ENCODE measurements at places on chromosomes 6 and 20.

- peak; percentile 13 for DNase-seq
Observed at GRCh38 chr6:18165751-18166150, 10.5 kb downstream of the KDM1B start.

DNA sequence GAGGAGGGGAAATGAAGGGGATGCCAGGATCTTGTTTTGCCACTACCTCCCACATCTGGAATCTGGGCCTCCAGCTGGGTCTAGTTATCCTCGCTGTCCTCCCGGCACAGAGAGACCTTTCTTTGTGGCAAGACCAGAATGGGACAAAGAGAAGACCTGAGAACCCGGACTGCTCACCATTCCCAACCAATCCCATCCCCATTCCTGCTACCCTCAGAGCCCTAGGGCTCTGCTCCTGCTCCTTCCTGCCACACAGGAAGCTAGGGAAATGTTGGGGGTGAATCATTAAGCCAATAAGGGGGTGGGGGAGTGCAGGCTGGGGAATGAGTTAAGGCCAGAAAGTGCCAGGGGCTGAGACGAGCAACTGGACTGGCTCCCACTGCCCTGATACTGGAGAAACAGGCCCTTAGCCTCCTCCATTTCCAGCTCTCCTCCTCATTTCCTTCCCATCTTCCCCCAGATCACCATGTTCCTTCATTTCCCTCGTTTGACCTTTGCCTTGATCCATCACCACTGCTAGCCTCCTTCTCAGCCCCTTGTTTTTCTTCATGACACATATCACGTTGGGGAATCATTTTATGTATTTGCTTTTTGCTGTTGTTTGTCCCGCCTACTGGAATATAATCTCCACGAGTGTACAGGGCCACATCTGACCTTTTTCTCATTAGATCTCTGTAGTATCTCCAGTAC is 4.6 kb upstream of the IER3 start:
- DNase-seq = peak; percentile 92

- no peak for DNase-seq
Observed at GRCh38 chr6:160428069-160428430, 79.9 kb downstream of the SLC22A3 start.

GRCh38 chr6:73182021-73182607 is 43.2 kb downstream of the KHDC1L start:
- DNase-seq = no peak

- no peak for DNase-seq
Observed at GRCh38 chr6:119339941-119340456, 9.6 kb downstream of the MAN1A1 start.

DNA sequence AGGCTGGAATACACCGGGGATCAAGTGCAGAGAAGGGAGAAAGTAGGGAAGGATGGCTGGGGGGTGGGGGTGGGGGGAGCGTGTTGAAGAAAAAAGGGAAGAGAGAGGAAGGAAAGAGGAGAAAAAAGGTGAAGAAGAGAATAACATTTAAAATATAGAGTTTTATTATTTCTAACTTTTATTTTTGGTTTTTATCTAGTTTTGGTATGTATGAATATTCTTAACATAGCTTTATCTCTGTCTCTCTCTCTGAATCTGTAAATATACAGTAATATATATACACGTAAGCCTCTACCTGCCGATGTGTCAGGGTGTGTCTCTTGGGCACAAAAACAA is 30.0 kb downstream of the HLA-F start:
- DNase-seq = no peak

DNA sequence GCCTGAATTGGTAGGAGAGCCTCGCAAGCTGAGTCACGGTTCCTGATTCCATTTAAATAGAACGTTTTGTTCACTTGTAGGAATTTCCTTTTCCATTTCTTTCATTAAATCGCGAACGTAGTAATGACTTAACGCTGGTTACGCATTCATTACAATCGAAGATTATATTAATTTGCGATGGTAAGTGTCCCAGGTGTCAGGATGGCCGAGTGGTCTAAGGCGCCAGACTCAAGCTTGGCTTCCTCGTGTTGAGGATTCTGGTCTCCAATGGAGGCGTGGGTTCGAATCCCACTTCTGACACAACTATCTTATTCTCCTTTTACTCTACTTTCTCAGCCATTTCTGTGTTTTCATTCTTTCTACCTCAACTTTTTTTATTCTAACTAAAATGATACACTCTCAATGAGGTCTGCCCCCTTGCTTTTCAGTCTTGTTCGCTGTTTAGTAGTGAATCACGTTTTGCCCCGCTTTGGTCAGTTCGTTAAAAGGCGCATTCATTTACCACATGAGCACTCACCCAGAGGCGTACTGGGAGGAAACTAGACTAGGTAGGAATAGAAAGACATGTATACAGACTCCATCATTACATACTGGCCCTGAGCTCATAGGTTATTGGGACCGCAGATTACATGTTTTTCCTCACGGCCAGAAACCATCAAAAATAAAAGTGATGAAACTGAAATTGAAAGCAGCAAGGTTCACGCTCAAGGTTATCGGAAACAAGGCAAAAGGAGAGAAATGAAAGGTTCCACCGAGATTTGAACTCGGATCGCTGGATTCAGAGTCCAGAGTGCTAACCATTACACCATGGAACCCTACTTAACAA is 17.3 kb upstream of the TRIM27 start:
- DNase-seq = peak; percentile 86

- no peak for DNase-seq
Observed at GRCh38 chr6:7258231-7258763, 54.7 kb downstream of the SSR1 start.

DNA sequence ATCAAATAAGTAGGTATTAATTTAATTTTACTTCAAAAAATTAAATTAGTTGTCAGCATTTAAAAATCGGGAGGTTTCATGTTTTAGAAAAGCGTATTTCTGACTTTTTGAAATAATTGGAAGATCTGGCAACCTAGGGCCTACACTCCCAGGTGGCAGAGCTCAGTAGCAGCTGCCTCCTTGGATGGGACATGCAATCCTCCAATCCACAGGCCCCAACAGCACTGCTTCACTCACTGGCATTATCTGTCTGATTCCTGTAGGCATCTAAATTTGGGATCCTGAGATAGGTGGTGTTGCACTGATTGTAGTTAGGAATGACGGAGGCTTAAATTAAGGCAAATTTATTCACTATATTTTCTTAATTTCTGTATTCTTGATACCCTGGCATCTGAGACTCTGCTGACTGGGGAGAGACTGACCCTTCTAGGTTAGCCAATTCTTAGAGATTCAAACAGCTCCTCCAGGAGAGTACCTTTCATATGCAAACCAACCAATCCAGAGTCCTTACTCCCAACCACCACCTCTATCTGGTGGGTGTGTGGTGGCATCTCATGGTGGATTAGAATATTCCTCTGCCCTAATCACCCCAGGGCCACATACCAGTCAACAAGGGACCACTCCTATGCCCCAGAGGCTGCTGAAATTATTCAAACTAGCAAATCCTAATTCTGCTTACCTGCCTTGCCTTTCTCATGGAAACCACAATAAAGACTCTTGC is 146.6 kb upstream of the GLP1R start:
- DNase-seq = no peak

DNA sequence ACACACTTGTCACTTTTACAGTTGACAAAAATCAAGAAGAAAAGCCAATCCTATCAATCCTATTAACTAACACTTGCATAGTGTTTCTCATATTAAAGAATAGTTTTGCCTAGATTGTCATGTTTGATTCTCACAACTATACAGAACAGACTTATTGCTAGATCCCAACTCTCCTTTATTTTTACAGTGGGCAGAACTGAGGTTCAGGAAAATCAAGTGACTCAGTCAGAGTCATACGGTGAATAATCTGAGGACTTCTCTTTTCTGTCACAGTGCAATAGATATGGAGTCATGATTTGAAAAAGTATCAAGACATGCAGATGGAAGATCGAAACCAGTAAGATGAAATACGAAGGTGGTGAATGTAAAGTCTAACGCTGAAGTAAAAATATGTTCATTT is 195.1 kb upstream of the CITED2 start:
- peak; percentile 80 for DNase-seq

GRCh38 chr6:14889188-14889587 is 356.7 kb upstream of the JARID2 start:
- DNase-seq = no peak

GRCh38 chr20:38222231-38222922 is 38.2 kb downstream of the KIAA1755 start:
- peak; percentile 55 for DNase-seq

DNA sequence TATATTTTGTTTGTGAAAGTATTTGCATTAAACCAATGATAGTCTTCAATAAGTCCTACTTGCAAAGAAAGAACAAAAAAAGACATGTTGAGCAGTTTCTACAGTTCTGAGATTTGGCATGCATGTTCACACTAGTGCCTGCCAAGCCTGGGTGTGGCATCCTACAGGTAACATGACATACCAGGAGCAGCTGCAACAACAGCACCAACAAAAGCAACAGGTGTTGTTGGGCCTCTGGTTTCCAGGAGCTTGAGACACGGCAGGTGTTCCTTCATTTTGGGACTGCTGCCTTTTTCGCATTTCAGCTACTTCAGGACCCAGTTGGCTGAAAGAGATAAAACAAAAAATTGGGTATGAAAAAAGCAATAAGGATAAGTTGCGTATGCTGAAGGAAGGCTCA is 41.2 kb upstream of the MTRF1L start:
- no peak for DNase-seq

DNA sequence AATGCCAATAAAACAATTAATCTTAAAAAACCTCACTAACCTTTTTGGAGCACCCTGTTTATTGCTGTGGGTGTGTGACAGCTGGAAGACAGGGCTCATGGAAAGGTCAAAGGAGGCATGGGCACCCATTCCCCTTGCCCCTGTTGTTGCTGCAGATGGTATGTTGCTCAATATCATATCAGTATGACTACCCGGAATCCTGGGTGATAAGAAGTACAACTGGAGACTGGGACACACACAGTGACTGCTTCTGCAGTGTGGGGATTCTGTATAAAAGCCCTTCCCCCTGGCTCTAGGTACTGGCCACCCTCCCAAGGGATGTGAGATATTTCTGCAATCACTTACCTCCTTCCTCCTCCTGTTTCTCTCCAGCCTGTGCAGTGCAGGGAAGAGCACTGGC is 47.3 kb upstream of the IL20RA start:
- DNase-seq = no peak

DNA sequence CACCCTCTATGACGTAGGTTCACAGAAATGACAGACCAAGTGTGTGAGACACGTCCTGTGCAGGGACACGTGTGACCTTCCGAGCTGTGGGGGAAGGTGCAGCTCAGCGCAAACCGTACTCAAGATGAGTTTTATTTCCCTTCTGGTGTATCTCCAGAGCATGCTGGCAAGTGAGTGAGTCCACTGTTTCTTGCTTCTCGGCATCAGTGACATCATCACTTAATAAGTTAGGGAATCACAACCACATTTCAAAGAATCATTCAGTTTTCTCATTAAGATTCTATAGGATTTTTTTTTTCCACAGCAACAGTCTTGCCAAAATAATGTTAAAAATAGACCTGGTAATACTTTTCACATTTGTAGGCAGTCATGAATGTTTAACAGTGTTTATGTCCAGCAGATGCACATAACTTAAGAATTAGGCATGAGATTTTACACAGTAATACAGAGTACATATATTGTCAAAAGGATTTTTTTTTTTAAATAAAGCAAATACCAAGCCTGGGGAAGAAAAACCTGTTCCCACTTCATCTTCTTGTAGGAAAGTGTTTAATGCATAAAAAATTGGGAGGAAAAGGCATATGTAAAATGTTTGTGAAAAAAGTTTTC is 417.8 kb downstream of the CDC5L start:
- peak; percentile 87 for DNase-seq

DNA sequence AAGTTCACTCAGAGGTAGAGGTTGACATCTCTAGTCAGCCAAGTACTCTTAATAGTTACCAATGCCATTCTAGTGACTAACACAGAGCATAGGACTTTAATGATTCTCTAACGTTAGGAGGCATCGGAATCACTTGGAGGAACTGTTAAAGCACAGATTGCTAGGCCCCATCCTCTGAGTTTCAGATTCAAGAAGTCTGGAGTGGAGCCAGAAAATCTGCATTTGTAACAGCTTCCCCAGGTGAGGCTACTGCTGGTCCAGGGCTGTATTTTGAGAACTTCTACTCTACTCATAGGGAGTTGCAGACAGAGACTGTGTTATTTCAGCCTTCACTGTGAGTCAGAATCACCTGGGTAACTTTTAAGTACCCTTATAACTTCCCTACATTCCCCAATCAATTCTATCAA is 5.7 kb downstream of the LMBRD1 start:
- DNase-seq = no peak

DNA sequence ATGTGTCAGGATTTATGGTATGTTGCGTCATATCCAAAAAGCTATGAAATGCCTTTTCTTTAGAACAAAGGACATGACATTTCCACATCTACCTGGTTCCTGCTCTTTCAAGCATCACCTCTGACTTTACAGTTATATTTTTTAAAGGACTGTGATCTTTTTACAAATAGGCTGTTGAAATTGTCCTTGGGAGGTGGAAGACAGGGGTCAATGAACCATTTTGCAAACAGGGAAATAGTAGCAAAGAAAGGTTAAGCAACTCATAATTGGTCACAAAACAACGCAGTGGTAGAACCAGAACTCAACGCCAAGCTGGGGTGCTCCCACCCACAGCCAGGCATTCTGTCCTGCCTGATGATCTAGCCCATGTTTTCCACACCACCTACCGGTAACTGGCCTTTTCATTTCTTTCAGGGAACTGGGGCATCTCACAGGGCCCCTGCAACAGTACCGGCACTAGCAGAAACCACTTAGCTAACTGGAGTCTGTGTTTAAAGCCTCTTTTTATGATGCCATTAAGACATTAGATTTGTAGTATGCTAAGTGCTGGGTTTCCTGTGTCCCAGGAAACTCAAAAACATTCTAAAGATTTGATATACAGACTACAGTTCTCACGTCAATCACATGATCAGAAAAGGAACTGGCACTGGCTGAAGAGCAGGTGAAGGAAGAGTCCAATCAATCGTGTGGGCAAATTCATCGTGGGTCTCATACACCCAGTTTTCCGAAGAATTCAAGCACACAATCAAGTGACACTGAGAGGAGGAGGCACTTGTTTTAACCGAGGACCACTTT is 13.9 kb downstream of the ZNF217 start:
- peak; percentile 66 for DNase-seq

- DNase-seq = no peak
Observed at GRCh38 chr6:7473805-7474719, 67.4 kb upstream of the DSP start.
